LoVo (cell line): ENCODE measurements at places on chromosomes 1 and 21.
A peak's percentile ranks its signal among the peaks of the same experiment; 100 is the strongest.

DNA sequence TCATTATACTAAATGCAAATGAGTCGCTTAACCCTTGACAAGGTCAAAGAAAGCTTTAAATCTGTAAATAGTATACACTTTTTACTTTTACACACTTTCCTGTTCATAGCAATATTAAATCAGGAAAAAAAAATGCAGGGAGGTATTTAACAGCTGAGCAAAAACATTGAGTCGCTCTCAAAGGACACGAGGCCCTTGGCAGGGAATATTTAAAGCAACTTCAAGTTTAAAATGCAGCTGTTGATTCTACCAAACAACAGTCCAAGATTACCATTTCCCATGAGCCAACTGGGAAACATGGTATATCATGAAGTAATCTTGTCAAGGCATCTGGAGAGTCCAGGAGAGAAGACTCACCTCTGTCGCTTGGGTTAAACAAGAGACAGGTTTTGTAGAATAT, 62.7 kb downstream of the CAPN2 start:
- no peak for DNase-seq

DNA sequence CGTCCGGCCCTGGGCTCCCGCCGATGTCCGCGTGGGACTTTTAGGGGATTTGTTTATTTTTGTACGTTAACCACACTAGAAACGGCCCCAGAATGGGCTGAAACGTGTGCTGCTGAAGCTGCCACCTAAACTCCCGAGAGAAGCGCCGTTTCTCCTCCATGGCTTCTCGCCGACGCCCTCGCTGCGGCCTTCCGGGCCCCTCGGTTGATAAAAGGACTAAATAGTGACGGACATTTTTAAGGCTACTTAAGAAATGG, 678 bp upstream of the PTTG1IP start:
- DNase-seq = no peak

GRCh38 chr1:229578168-229579058, 19.9 kb upstream of the ABCB10 start:
- DNase-seq = no peak

- DNase-seq = no peak
These were observed 3.3 kb upstream of the UTP11 start for GRCh38 chr1:38009088-38009840.

DNA sequence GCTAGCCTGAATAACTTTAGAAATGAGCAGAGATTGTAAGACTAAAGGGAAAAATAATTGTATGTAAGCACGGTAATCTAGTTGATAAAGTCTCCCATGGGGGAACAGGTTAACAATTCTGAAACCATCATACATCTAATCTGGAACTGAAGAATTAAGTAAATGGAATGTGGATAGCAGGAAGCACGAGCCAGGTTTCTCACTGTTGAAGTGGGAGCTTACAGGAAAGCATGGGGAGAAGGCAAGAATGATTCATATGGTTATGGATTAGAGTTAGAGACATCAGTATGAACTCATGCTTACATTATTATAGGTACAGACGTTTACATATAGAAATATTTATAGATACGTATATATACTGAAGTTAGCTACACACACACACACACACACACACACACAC, 83.0 kb downstream of the LEPR start:
- DNase-seq = no peak

- DNase-seq = peak; percentile 72
These were observed at the start of gene SERINC2 for GRCh38 chr1:31412732-31413404. Gene SERINC2 (plus strand): TSS chr1:31413213. CDS start chr1:31413266, 53 bp downstream.

DNA sequence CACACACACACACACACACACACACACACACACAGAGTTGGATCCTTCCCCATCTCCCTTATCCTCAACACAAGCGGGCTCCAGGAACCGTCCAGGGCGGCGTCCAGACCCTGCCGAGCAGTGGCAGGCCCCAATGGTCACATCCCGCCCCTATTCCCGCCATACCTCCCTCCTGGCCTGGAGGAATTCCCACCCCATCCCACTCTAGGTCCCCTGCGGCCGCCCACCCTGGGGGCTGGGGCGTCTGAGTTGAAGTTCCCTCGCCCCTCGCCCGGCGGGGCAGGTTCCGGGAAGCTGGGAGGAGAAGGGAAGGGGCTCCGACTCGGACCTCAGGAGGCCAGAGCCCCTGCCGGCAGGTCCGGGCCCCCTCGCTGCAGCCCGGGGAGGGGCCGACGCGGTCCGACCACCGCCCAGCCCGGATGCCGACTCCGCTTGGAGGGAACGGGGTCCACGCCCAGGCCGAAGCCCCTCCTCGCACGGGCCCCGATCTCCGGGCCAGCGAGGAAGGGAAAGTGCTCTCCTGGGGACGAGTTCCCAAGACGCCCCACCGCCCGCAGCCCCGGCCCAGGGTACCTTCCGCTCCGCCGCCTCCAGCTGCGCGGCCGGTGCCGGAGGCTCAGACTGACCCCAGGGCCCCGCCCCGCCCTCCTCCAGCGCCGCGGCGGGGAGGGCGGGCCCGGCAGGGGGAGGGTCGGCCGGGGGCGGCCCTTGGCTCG, at the start of gene RHOC:
RHOC (minus strand) TSS at position 623 of the 716 bp plus-strand sequence. CDS start 3,328 bp downstream, outside the sequence.
- DNase-seq = peak; percentile 71

- peak; percentile 24 for DNase-seq
These were observed 13.1 kb downstream of the KRTAP13-1 start for GRCh38 chr21:30408782-30409494.

DNA sequence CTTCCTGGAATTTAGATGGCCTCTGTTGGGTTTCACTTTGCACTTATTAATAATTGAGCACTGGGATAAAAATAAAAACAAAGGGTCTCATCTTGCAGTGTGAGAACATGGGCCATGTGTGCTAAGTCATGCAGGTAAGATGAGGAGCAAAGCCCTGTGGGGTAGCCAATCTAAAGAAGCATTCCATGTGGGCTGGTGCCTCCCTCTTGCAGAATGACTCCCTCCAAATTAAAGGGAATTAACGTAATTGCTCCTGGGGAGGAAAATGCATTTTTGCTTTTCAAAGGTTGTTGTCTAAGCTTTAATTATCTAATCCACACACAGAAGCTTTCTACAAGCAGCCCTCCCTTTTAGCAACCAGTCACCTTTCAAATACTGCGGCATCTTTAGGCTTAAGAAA, 69.8 kb downstream of the CDC14A start:
- DNase-seq = no peak

- DNase-seq = peak; percentile 43
These were observed 1.1 kb downstream of the UBE2J2 start for GRCh38 chr1:1272341-1273208.

- DNase-seq = no peak
These were observed 966 bp downstream of the TFB2M start for GRCh38 chr1:246564839-246565750.

DNA sequence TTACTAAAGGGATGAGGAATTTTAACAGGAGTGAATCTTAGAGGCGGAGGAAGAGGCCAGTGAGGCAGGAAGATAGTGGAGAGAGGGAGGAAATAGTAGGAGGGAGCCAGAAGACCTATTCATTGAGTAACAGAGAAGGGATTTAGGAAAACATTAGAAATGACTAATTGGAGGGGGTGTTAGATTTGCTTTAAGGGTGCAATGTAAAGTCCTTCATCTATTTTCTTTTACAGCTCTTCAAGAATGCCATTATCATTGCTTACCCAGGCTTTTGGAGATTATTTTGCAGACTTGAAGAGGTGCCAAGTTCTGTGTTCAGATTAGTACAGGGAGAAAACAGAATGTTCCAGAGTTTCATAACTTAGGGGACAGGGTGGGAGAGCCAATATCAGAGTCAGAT, 33.8 kb downstream of the OR10J1 start:
- no peak for DNase-seq

DNA sequence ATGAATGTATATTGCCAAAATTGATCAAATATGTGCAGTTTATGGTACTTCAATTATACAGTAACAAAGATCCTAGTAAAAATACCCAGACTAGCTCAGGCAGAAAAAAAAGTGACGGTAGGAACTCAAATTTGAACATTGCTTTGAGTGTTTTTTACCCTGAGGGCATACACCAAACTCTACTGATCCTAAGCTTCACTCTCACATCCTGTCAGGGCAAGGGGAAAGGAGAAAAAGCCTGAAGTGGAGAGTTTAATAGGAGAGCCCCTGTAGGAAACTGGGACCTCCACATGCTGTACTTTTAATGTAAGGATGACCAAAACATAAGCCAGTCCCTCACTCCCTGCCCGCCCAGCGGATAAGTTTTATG, 59.8 kb upstream of the GNG12 start:
- DNase-seq = no peak

DNA sequence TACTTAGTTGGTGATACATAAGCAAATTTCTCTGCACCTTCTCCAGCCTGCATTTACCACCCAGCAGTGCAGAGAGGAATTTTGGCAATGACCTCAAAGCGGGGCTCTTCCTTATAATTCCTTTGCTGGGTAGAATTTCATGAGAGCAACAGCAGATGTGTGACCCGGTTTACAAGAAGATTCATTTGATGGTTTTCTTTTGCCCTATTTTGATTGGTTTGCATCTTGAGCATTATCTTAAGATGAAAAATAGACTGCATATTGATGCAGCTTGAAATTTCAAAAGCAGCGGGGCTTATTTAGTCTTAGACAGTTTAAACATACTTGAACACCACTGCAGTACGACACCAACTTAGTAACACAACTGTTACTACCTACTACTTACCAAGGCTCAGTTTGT, 378.9 kb downstream of the TTLL7 start:
- no peak for DNase-seq

GRCh38 chr1:71561729-71562128, 480.9 kb upstream of the ZRANB2 start:
- no peak for DNase-seq

GRCh38 chr1:191528275-191528674, 630.0 kb upstream of the RGS18 start:
- no peak for DNase-seq

DNA sequence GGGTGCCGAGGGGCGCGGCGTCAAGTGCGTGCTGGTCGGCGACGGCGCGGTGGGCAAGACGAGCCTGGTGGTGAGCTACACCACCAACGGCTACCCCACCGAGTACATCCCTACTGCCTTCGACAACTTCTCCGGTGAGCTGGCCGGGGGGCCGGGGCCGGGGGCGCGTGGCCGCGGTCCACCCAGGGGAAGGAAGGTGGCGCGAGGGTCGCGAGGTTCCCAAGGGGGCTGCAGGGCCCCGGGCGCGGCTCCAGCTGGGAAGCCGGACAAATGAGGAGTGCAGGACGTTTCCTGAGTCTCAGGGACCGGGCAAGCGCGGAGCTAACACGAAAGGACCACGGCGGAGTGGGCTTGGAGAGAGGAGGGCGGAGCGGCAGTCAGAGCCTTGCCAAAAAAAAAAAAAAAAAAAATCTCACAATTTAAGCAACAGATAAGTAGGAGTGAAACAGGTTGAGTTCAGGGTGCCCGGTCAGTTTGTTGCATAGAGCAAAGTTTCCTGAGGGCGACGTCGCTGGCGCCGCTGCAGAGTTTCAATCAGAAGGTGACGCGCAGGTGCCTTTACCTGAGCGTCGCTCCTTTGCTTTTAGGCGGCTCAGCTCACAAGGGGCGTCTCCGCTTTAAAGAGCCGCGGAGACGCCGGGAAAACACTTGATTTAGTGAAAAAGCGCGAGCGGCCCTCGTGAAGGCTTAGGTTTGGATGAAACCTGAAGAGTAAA, 750 bp downstream of the RHOU start:
- peak; percentile 46 for DNase-seq

DNA sequence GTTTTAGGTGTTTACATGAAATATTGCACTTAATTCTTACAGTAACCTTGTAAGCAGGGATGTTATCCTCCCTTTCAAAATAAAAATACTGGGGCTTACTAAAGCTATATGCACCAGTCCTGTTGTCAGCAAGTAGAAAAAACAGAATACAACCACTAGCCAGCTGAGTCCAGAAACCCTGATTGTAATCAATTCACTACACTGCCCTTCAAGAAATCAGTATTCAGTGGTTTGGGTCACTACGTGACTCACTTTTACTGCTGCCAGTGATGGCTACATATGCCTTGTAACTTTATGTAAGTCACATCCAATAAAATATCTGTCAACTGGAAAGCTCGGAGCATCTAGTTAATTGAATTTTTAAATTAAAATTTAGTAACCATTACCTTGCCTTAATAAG, 376.3 kb upstream of the DEPDC1 start:
- DNase-seq = no peak

DNA sequence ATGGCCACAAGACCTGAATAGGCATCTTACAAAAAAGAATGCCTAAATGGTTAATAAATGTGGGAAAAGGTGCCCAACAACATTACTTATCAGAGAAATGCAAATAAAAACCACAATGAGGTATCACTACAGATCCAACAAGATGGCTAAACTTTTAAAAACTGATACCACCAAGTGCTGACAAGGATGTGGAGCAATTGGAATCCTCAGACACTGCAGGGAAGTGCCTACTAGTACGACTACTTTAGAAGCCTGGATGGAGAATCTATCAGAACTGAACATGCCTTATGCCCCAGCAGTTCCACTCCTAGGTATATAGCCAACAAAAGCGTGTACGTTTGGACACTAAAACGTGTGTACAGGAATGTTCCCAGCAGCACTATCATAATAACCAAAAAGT, 19.9 kb downstream of the TNFRSF8 start:
- DNase-seq = no peak

GRCh38 chr1:224784265-224785039, 145.0 kb upstream of the DNAH14 start:
- no peak for DNase-seq

DNA sequence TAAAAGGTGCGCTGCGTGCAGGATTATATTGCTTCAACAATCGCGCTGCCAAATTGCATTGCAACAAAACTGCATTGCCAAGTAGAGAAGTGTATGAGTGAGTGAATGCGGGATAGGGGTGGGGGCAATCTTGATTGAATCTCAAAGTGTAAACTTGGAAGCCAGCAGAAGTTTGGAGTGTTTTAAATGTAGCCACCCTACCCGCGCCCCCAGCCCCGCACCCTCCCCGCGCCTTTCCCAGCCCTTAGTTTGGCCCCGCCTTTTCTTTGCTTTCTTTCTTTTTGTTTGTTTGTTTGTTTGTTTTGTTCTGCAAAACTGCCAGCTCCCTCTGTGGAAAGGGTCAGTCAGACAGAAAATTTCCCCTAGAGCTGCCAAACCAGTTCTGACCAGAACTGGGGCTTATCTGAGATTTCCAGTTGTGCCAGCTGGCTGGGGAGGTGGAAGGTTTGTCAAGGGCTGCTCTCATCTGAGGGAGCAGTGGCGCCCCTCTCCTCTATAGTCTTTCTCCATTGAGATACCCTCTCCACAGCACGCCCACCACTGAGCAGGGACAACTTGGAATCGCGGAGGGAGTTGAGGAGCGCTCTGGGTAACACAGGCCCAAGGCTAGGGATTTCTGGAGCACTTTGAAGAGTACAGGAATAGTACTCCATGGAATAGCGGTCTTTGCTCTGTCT, 666 bp upstream of the BEND5 start:
- no peak for DNase-seq

GRCh38 chr1:174785510-174785909, 214.2 kb upstream of the CACYBP start:
- DNase-seq = no peak
